CD4-positive, alpha-beta T cell treated with Interleukin-6 at 100 ng/mL for 8 hours (primary cell): ENCODE measurements at places on chromosomes 12 and 14.
A peak's percentile ranks its signal among the peaks of the same experiment; 100 is the strongest.

DNA sequence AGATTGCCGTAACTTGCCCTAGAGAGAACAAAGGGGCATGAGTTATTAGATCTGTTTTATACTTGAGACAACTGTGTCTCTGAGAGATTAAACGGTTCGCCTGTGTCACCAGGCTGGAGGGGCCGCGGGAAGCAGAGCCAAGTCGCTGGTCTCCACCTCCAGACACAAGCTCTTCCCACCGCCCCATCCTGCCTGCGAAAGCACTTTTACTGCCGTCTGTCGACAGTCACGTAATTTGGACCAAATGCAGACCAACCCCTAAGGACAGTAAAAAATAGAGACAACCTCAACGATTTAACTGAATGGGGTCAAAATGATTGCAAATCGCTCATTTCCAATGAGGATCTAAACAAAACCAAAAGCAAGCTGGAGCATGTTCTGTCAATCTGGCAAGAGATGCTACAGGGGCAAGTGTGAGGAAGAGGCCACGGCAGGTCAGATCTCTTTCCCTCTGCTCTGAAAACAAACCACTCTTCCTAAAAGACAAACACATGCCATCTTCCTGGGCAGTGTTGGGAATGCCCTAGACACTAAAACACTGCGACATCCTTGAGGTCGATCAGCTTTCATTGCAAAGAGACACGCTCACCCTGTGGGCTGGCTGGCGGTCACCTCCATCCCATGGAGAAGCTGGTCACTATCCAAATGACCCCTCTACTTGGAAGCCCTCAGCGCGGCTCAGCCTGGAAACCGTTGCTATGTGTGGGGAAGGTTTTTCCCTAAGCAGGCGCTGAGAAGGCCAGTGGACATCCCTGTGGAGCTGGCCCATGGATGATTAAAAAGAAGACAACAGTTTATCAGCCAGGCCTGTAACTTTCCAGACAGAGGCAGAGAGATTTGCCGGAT is 17.1 kb downstream of the GSC start:
- DNase-seq, result no peak

GRCh38 chr12:6376079-6376869 is 911 bp upstream of the SCNN1A start:
- no peak for DNase-seq

- DNase-seq, result no peak
Measured at GRCh38 chr12:76299536-76300296, 48.5 kb downstream of the BBS10 start.

GRCh38 chr12:95131589-95132340 is 58.3 kb upstream of the NR2C1 start:
- no peak for DNase-seq

- DNase-seq, result no peak
Measured at GRCh38 chr14:105849933-105850626, 323.7 kb downstream of the TMEM121 start.

DNA sequence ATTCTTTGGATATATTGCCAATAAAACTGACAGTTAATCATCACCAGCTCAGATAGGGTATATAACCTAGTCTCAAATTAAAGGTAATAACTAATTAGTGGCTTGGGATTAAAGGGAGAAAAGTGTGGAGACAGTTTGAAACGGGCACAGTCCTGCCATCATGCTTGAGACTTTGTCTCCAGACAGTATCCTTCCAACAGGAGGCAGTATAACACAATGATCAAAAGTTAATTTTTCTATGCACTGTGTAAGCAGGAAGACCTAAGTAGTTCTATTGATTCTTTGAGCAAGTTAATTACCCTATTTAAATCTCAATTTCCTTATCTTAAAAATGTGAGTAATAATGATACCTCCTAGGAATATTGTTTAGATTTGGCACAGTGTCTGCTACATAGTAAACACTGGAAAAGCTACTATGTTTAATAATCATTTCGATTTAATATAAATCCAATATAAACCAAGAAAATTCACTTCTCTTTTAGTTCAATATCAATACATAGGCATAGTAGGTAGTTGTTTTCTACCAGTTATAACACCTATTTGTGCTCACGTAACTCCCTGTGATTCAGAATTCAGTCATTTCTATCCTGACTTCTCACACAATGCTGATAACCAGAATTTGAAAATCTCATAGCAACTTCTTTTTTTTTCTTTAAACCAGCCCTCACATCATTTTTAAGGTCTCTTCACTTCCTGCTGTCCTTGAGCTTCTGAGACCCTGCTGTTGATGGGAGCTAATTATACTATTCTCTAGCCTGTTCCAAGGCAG is 53.7 kb downstream of the GALNT4 start:
- DNase-seq, result peak; percentile 47
